ENCODE measurements at places on chromosomes 6 and 20. TPM values are rescaled to one million over a fixed set of nuclear protein-coding genes. Genes with fewer than 3 reads are reported as not detected.

Gene L3MBTL1
- 5.6 TPM for polyA plus RNA-seq

Gene ANGPT4
- polyA plus RNA-seq: 2.0 TPM

Gene TENT5A
- 18.8 TPM for polyA plus RNA-seq

Gene SLC26A8
- 0.09 TPM for polyA plus RNA-seq

Gene LY6G6D
- polyA plus RNA-seq: 1.7 TPM

Gene DEFB129
- polyA plus RNA-seq: not detected

Gene JAG1
- polyA plus RNA-seq: 36.9 TPM

Gene TMEM74B
- 0.42 TPM for polyA plus RNA-seq

Gene OSER1
- 35.8 TPM for polyA plus RNA-seq

Gene MYB
- 0.18 TPM for polyA plus RNA-seq

Gene OPRM1
- polyA plus RNA-seq: 0.09 TPM

Gene LPIN3
- polyA plus RNA-seq: 10.8 TPM

Gene EYA4
- polyA plus RNA-seq: 1.3 TPM

Gene ADA
- polyA plus RNA-seq: 6.5 TPM

Gene NRM
- 20.3 TPM for polyA plus RNA-seq

Gene TMEM170B
- 2.7 TPM for polyA plus RNA-seq

Gene NUDT3
- 20.7 TPM for polyA plus RNA-seq

GRCh38 chr20:46709055-46709458 is 392 bp upstream of the SLC2A10 start:
- DNase-seq: no peak

DNA sequence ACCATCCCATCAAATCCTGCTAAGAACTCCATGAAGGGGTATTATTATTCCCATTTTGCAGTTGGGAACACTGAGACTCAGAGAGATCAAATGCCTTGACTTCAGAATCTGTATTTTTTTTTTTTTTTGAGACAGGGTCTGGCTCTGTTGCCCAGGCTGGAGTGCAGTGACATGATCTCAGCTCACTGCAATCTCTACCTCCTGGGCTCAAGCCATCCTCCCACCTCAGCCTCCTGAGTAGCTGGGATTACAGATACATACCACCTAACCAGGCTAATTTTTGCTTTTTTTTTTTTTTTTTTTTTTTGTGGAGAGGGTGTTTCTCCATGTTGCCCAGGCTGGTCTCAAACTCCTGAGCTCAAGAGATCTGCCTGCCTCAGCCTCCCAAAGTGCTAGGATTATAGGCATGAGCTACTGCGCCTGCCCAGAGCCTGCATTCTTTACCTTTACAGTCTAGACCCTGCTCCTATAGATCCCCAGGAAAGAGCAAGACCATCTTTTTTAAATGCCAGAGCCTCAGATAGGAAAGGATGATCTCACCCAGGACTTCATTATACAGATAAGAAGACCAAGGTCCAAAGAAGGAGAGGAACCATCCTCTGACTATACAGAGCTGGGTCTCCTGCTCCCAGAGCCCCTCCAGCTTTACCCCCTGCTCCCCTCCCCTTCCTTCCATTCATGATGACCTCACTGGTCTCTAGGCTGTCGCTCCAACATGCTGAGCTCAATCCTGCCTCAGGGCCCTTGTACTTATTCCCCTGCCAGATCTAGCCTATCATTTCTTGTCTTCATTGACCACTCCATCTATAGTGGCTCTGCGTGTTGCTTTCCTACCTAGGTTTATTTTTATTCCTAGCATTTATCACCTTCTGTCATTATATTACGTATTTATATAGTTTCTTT is 138.6 kb downstream of the CEBPB start:
- no peak for DNase-seq

GRCh38 chr6:85772641-85773040 is 130.0 kb upstream of the SYNCRIP start:
- no peak for DNase-seq

DNA sequence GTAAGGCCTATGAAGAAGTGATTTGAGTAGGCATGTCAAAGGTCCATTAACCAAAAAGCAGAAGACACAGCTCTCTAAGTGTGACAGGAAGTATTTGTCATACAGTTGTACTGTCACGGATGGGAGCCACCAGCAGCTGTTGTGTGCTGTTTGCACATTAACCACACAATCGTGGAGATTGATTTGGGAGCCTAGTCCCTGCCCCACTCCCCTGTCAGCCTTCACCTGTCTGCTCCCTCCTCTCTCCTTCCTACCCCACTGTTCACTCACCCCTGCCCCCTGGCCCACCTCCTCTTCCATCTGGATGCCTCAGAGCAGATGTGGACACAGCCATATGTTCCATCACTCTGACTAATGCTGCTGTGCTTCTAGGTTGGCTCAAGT is 124.7 kb upstream of the SPACA1 start:
- DNase-seq: no peak

- DNase-seq: no peak
Observed at GRCh38 chr20:21315138-21315537, 12.0 kb downstream of the XRN2 start.

DNA sequence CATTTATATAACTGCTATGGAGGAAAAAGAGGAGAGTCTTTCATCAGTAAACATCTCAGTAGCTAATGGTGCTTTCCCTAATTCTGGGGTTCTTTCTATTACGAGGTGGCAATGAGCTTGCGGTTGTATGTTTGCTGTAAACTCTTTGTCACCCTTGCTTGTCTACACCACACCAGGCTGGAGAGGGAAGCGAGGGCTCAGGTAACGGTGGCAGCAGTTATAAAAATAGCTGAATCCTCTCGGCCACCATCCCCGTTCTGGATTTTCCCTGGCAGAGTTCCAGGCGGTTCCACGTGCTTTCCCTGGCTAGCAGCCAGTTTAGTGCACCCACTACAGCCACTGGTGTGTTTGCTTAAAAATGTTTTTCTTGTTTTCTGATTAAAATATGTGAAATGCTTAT is 39.0 kb downstream of the MAS1 start:
- no peak for DNase-seq

DNA sequence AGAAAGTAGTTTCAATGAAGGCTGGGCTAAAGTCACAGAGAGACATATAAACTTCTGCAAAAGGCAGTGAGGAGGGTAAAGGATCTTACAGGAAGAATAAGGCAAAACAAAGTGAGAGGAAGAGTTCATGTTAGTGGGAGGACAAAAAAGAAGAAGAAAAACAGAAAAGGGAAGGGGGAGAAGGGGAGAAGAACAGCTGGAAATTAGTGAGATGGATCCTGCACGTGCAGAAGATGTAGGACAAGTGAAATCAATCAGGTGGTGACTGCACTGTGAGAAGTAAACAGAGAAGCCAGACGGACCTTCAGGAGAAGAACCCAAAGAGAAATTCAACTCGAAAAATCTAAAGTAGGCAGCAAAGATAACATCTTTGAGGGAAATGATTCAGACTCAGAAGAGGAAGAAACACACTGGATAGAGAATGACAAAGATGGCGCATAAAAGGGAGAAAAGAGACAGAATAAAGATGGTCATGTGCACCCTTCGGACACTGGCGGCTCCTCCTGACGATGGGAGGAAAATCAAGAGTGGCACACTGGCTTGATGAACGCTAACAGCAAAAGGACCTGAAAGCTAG is 105.9 kb downstream of the MYB start:
- no peak for DNase-seq

- no peak for DNase-seq
Observed at GRCh38 chr6:36947570-36948351, 6.8 kb upstream of the PI16 start.

DNA sequence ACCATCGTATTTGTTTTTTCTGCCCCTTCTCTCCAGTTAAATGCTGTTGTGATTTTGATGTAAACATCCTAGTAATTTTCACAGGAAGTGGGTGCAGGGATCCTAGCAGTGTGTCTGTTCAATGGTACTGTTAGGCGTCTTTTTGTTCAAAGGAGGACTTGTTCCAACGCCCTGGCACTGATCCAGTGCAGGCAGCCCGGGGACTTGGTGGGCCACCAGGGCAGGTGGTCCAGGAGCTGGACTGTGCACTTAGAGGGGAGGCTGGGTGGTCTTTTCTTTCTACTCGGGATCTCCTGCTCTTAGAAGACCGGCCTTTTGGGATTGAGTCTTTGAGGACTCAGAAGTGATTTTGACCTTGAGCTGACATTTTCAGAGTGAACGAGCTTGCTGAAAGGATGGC is 41.1 kb upstream of the NKX2-2 start:
- no peak for DNase-seq

DNA sequence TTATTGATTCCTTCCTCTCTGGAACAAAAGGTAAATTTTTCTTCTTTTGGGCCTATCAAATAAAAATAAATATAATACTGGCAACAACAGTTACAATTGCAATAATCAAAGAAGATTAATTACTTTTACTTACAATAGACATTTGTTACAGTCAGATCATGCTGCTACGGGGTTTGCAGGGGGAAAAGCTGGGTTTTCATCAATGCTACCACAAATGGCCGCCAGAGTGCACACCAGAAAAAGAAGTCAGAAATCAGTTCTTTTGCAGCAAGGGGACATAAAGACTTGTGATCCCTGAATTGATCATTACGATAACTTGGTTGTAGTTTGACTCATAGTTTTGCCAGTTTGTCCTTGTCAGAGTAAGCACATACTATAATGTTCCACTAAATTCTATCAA is 714.5 kb upstream of the EYS start:
- no peak for DNase-seq

- no peak for DNase-seq
Observed at GRCh38 chr6:67431076-67431475, 1204.0 kb upstream of the ADGRB3 start.

GRCh38 chr6:122361314-122361979 is 38.0 kb upstream of the HSF2 start:
- DNase-seq: no peak

GRCh38 chr6:15363523-15364400 is 117.9 kb downstream of the JARID2 start:
- no peak for DNase-seq

DNA sequence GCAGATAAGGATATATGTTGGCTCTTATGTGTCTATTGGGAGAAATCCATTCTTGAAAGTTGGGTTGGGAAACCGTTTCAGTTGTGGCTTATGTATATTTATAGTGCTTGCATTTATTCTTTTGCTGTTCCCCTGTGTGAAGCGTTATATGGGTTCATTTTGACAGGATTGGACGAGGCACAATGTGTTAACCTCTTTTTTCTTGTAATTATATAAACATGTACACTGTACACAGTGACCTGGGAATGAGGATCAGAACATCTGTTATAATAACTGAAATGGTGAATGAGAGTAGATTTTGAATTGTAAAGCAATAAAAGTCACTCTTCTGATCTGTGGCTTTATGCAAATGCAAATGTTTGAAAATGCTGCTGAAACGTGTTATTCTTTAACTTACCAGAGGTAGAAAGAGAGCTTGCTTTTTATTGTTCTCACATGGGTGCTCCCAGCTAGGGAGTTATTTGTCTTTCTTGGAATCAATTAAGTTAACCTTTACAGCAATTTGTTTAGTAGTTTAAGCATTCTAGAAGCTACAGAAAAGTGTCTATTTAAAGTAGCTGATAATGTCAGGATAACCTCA is 213.7 kb downstream of the GRIK2 start:
- no peak for DNase-seq

DNA sequence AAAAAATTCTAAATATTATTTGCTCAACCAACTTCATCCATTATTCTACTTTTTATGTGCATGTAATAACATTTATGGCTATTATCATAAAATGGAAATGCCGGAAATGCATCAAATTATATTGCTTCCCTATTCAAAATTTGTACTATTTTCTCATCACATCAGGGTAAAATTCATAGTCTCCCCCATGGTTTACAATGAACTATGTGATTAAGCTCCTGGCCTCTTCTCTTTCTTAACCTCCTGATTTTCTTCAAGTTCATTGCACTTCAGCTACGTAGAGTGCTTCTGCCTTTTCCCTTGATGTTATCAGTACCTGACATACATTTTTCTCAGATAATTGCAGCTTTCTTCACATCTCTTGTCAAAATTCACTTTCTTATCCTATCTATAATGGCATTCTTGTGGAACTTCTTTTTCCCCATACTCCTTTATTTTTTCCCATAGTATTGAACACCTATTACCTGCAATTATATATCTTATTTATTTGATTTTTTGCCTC is 699.1 kb upstream of the ADGRB3 start:
- no peak for DNase-seq

DNA sequence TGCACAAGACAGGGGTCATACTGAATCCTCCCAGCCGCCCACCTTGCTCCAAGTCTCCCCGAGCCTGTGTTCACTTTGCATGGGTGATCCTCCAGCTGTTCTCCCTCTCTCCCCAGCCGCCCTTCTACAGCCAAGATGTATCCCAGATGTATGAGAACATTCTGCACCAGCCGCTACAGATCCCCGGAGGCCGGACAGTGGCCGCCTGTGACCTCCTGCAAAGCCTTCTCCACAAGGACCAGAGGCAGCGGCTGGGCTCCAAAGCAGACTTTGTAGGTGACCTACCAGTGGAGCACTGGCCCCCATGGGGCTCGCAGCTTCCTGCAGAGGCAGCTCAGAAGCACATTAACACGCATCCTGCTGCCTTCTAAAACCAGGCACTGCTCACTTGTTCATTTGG is 14.6 kb upstream of the IFT52 start:
- no peak for DNase-seq

DNA sequence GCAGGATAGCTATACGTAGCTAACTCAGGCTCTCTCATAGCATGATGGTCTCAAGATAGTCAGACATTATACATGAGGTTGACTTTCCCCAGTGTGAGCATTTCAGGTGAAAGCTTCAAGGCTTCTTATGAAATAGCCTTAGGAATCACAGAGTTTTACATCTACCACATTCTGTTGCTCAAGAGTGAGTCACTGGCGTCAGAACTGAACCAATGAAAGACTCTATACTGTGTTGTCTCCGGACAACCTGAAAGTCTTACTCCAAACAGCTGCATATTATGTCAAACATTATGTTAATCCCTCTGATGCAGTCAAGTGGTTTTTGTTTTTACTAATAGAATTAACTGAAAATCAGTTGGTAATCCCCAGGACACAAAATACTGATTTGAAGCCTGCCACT is 79.8 kb upstream of the TRDN start:
- no peak for DNase-seq

DNA sequence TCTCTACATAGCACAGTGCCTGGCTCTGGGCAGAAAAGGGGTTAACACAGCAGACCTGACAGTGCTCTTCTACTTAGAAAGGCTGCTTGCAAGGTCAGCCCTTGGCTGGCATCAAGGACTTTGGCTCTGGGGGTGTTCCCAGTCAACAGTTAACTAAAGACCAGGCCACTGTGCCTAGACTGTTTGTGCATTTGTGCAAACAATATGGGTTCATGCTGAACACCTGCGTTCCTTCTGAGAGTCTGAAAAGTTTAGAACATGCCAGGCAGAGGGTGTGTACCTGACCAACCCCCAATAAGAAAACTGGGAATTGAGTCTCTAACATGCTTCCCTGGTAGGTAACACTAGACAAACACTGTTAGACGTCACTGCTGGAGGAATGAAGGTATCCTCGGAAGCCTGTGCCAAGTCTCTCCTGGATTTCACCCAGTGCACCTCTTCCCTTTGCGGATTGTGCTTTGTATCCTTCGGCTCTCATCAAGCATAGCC is 110.7 kb downstream of the PDE10A start:
- no peak for DNase-seq

GRCh38 chr20:32343439-32343838 is 14.7 kb upstream of the ASXL1 start:
- no peak for DNase-seq

All from urinary bladder (tissue), 4 donors.